ENCODE measurements at places on chromosomes 16 and 17. TPM values are rescaled to one million over a fixed set of nuclear protein-coding genes. Genes with fewer than 3 reads are reported as not detected.

DNA sequence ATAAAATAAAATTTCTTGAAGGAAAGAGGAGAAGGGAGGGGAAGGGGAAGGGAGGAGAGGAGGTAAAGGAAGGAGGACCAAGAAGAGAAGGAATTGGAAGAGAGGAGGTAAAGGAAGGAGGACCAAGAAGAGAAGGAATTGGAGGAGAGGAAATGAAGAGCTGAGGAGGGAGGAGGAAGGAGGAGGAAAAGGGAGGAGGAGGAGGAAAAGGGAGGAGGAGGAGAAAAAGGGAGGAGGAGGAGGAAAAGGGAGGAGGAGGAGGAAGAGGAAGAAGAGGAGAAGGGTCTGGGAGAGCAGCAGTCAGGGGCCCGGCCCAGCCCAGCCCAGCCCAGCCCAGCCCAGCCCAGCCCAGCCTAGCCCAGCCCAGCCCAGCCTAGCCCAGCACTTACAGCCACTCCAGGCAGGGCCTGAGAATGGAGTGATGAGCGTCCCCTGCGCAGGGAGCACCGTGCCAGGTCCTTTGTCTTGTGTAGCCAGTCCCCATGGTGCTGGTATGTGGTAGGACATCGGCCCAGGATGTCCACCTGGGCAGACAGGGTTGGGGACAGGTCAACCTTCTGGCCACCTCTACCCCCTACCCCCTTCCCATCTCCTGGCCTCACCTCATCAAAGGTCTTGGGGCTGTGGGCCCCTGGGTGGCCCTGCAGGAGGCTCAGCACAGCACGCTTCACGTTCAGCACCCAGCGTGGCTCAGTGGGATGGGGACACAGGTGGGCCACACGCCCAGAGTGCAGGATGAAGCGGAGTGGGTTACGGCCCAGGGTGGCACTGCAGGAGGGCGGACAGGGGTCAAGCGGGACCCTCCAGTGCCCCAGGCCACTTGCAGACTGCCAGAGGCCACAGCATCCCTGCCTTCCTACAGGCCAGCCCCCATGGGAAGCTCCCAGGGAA lies 70.9 kb downstream of the LITAF start:
- no peak for DNase-seq
- H3K4me1 ChIP-seq: no peaks in the 10 kb centered on the region
- no peaks in the 10 kb centered on the region for H3K36me3 ChIP-seq
- no peak overlapping the region for H3K4me3 ChIP-seq
- no peaks in the 10 kb centered on the region for H3K27me3 ChIP-seq

- H3K27ac ChIP-seq: no peak overlapping the region
- peaks cover 4% of the 10 kb centered on the region for H3K4me1 ChIP-seq
- H3K4me3 ChIP-seq: no peak overlapping the region
Measured at GRCh38 chr16:70757183-70757582, 43.8 kb downstream of the VAC14 start.

- H3K4me3 ChIP-seq: no peak overlapping the region
- H3K27ac ChIP-seq: peak overlapping the region; percentile 100
- no peaks in the 10 kb centered on the region for H3K27me3 ChIP-seq
- peaks cover 32% of the 10 kb centered on the region for H3K4me1 ChIP-seq
- peaks cover 21% of the 10 kb centered on the region for H3K36me3 ChIP-seq
Measured at GRCh38 chr17:57880086-57880456, 30.2 kb upstream of the MRPS23 start.

DNA sequence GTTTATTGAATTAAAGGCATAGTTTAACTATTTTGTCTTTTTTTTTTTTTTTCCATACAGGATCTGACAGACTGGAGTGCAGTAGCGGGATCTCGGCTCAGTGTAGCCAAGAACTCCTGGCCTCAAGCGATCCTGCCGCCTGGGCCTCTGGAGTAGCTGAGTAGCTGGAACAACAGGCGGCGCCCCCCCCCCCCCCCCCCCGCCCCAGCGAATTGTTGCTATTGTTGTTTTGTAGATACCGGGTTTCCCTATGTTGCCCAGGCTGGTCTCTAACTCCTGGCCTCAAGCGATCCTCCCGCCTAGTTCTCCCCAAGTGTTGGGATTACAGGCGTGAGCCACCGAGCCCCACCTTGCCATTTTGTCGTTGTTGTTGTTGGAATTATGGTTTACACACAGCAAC lies 1.3 kb upstream of the CENPV start:
- H3K4me1 ChIP-seq: no peaks in the 10 kb centered on the region
- DNase-seq: no peak
- peaks cover 2% of the 10 kb centered on the region for H3K36me3 ChIP-seq
- no peak overlapping the region for H3K27ac ChIP-seq
- H3K4me3 ChIP-seq: no peak overlapping the region
- H3K27me3 ChIP-seq: no peaks in the 10 kb centered on the region

DNA sequence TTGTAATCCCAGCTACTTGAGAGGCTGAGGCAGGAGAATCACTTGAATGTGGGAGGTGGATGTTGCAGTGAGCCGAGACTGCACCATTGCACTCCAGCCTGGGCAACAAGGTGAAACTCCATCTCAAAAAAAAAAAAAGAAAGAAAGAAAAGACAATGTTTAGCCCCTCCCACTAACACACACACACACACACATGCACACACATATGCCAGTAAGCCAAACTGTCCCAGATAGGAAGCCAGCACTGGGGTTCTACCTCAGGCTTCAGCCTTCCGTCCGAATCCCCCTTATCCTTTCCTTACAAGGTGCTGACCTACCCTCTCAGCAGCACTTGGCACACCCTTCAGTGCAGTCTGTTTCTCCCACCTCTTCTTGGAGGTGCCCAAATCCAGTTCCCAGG lies 8.7 kb upstream of the KCNH6 start:
- peaks cover 19% of the 10 kb centered on the region for H3K27me3 ChIP-seq
- DNase-seq: no peak
- no peaks in the 10 kb centered on the region for H3K36me3 ChIP-seq
- H3K4me1 ChIP-seq: 0 out of 2 replicates have a peak, but pooled peaks cover 2% of the 10 kb centered on the region

The ZSCAN10 gene
- polyA plus RNA-seq: not detected

The KRT33B gene
- polyA plus RNA-seq: not detected

The C17orf67 gene
- polyA plus RNA-seq: 1.6 TPM

The PRSS21 gene
- polyA plus RNA-seq: not detected

The BRIP1 gene
- polyA plus RNA-seq: 2.2 TPM
